Lower lobe of right lung (tissue), 2 donors: ENCODE measurements at places on chromosomes 11 and 22.

- no peak overlapping the region for H3K4me3 ChIP-seq
- peaks cover 5% of the 10 kb centered on the region for H3K4me1 ChIP-seq
- H3K36me3 ChIP-seq, result no peaks in the 10 kb centered on the region
- no peak overlapping the region for H3K27ac ChIP-seq
These were observed 231.5 kb downstream of the MIAT start for GRCh38 chr22:26888887-26889286.

DNA sequence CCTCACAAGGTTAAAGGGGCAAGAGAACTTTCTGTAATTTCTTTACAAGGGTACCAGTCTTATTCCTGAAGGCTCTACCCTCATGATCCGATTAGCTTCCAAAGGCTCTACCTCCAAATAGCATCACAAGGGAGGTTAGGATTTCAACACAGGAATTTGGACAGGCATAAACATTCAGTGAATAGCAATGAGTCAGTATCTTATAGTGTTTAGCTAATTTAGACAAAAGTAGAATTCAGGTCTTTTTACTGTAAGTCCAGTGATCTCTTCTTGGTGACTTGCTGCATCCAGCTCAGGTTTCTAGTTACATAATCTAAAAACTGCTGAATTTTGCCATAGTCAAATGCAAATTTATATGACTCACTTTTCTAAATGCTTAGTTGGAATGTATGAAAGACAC, 1995.6 kb upstream of the RAG2 start:
- H3K4me1 ChIP-seq, result no peaks in the 10 kb centered on the region
- no peaks in the 10 kb centered on the region for H3K27me3 ChIP-seq
- H3K4me3 ChIP-seq, result no peak overlapping the region

- no peak for DNase-seq
- H3K36me3 ChIP-seq, result no peaks in the 10 kb centered on the region
- H3K4me1 ChIP-seq, result no peaks in the 10 kb centered on the region
- peaks cover 5% of the 10 kb centered on the region for H3K27me3 ChIP-seq
- H3K4me3 ChIP-seq, result no peak overlapping the region
- no peak overlapping the region for H3K27ac ChIP-seq
These were observed 348.6 kb downstream of the MN1 start for GRCh38 chr22:27452922-27453321.

DNA sequence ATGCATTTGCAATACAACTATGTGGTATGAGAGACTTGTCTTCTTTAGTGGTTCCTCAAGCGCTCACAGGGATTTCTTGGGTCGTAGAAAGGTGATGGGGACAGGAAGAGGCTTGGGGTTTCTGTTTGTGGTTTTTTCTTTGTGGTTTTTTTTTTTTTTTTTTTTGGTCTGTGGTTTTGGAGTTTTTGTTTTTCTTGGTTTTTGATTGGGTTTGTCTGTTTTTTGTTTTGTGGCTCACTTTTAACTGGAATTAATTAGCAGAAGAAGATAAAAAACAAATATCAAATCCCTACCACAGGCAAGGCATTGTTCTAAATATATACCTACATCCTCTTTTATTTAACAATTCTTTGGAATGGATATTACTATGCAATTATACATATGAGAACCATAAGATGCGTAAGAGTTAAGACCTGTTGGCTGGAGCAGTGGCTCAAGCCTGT, 5.5 kb downstream of the TTC28 start:
- no peak for DNase-seq
- peaks cover 16% of the 10 kb centered on the region for H3K4me1 ChIP-seq
- H3K27me3 ChIP-seq, result no peaks in the 10 kb centered on the region
- no peaks in the 10 kb centered on the region for H3K36me3 ChIP-seq
- H3K27ac ChIP-seq, result no peak overlapping the region
- no peak overlapping the region for H3K4me3 ChIP-seq

GRCh38 chr11:13348305-13348704, 70.7 kb downstream of the BMAL1 start:
- H3K4me3 ChIP-seq, result no peak overlapping the region
- peaks cover 8% of the 10 kb centered on the region for H3K4me1 ChIP-seq
- no peaks in the 10 kb centered on the region for H3K27me3 ChIP-seq
- no peak for DNase-seq

DNA sequence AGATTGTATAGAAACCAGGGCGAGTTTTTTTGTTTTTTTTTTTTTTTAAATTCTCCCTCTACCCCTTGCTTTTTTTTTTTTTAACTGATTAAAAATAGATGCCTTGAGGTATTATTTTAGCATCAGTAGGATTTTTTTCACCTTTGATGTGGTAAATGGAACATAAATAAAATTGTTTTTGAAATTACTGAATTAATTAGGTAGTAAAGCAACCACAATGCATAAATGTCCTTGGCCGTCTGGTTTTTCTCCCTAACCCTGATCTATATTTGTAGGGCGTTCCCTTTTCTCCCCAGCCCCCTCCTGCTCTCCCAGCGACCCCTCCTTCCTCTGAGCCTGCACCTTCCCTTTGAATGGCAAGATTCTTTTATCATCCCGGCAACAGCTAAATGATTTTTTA, 107.8 kb downstream of the ZBTB16 start:
- peak overlapping the region; percentile 82 for H3K27ac ChIP-seq
- no peaks in the 10 kb centered on the region for H3K36me3 ChIP-seq
- H3K27me3 ChIP-seq, result no peaks in the 10 kb centered on the region
- no peak for DNase-seq
- H3K4me3 ChIP-seq, result no peak overlapping the region

- no peaks in the 10 kb centered on the region for H3K27me3 ChIP-seq
- H3K4me3 ChIP-seq, result no peak overlapping the region
- no peak for DNase-seq
- no peaks in the 10 kb centered on the region for H3K36me3 ChIP-seq
These were observed 14.8 kb downstream of the OR51E2 start for GRCh38 chr11:4682623-4683419.

- no peak overlapping the region for H3K4me3 ChIP-seq
- no peaks in the 10 kb centered on the region for H3K36me3 ChIP-seq
- no peaks in the 10 kb centered on the region for H3K27me3 ChIP-seq
- H3K27ac ChIP-seq, result no peak overlapping the region
These were observed 60.1 kb downstream of the CTSC start for GRCh38 chr11:88277349-88277915.

DNA sequence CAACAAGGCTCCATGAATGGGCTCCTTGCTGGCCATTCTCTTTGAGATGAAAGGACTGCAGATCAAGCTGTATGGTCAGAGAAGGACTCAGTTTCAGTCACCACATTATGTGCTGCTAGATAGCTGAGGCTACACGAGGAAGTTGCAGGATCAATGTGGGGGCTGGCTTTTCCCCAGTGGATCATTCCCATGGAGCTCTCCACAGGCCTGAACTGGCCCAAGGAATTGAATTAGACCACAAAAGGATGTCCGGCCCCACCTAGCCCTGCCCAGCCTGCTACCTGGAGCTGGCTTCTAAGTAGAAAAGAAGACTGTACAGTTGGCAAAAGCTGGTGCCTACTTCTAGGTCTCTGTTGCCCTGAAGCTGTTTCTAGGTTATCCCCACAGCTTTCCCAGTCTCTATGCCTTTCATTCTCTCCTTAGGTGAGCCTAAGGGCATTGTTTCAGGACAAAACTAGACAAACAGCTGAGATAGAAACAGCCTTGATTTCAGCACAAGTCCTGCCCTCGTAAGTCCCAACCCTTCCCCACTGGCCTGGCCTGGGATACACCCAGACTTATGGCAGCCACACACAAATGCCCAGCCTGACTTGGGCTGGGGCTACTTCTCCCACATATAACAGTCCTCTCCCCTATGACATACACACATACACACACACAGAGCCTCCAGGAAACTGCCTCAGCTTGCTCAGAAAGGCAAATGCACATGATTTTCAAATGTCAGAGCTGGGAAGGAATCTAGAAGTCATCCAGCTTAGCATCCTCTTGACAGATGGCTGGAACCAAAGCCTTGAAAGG, 129.1 kb upstream of the NCAM1 start:
- H3K4me3 ChIP-seq, result no peak overlapping the region
- H3K4me1 ChIP-seq, result no peaks in the 10 kb centered on the region
- peaks cover 3% of the 10 kb centered on the region for H3K27me3 ChIP-seq

DNA sequence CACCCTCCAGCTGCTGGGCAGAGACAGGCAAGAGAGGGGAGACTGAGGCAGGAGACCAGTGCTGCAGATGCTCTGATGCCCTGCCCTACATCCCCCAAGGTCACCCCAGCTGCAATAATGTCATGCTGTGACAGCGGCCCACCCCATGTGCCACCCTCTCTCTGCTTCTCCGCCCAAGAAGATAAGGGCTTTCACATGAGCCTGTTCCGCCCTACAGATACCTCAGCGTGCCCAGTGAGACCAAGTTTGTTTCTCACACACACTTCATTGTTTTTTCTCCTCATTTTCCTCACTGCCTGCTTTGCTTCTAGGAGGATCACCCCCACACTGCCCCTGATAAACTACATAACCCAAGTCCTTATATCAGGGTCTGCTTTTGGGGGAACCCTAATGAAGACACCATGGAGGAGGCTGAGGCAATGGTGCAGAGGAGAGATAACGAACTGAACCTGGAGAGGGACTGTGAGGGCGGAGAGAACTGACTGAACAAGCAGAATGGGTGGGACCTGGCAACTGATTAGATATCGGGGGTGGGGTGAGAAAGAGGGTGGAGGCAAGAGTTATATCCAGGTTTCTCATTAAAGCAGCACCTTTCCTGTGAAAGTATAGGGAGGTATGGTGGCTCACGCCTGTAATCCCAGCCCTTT, 37.5 kb upstream of the TSKU start:
- H3K27ac ChIP-seq, result no peak overlapping the region
- no peak for DNase-seq
- H3K4me1 ChIP-seq, result peaks cover 16% of the 10 kb centered on the region
- H3K36me3 ChIP-seq, result no peaks in the 10 kb centered on the region

DNA sequence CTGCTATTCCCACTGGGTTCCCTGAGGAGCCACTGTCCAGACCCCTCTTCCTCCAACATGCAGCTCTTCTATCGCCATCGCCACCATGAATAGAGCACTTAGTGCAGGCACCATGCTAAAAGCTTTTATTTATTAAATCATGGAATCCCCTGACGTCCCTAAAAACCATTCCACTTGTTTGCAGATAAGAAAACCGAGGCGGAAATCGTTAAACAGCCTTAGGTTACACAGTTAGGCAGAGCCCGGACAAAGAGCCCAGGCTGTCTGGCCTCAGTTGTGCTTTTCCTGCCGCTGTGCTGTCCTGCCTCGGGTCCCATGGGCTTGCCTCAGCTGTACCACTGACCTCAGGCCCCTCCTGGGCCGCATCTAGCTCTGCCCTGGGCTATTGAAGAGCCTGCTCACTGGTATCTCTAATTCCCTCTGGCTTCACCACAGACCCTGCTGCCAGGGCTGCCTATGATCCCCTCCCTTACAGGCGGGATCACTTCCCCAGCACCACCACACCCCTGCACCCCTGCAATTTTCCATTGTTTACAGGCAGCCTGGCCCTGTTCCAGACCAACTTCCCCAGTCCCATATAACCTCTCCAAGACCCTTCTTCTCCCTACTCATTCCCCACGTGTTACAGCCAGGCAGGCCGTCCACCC, 13.0 kb upstream of the TUB start:
- no peaks in the 10 kb centered on the region for H3K4me1 ChIP-seq
- peak overlapping the region; percentile 15 for H3K27ac ChIP-seq
- no peaks in the 10 kb centered on the region for H3K36me3 ChIP-seq
- DNase-seq, result no peak

- no peaks in the 10 kb centered on the region for H3K4me1 ChIP-seq
- H3K27me3 ChIP-seq, result no peaks in the 10 kb centered on the region
- H3K4me3 ChIP-seq, result no peak overlapping the region
- H3K36me3 ChIP-seq, result no peaks in the 10 kb centered on the region
These were observed 253.2 kb downstream of the LARGE1 start for GRCh38 chr22:33666961-33667619.

- no peak overlapping the region for H3K4me3 ChIP-seq
- no peaks in the 10 kb centered on the region for H3K27me3 ChIP-seq
- no peak overlapping the region for H3K27ac ChIP-seq
- no peak for DNase-seq
- peaks cover 41% of the 10 kb centered on the region for H3K36me3 ChIP-seq
- no peaks in the 10 kb centered on the region for H3K4me1 ChIP-seq
These were observed 9.6 kb downstream of the SMTNL1 start for GRCh38 chr11:57546869-57547475.

DNA sequence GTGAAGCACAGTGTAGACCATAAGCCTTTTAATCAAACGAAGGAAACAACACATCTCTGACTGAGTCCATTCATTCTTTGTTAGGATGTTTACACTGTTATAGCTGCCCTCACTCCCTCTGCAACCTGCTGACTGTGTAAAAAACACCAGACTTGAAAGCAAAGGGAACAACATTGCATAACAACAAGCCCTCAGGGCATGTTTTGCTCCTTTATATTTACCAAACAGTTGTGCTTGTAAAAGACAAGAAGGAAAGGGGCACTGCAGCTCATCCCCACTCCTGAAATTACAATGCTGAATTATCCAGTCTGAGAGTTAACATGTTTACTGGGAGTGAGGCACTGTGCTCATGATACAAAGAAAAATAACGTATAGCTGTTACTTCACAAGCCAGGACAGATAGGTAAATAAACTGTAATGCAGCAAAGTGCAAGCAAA, 46.4 kb downstream of the RAB30 start:
- H3K27ac ChIP-seq, result no peak overlapping the region
- no peak for DNase-seq
- no peak overlapping the region for H3K4me3 ChIP-seq

GRCh38 chr11:76206327-76207081, at the start of gene WNT11:
WNT11 (minus strand) TSS chr11:76206502; CDS start chr11:76206407, 95 bp downstream.
- DNase-seq, result peak; percentile 68
- peak within 1 kb of the TSS; percentile 72 for H3K4me3 ChIP-seq
- peak within 1 kb of the TSS; percentile 24 for H3K27ac ChIP-seq
- peaks cover 52% of the 10 kb centered on the region for H3K4me1 ChIP-seq
- peaks cover 61% of the 10 kb centered on the region for H3K27me3 ChIP-seq

DNA sequence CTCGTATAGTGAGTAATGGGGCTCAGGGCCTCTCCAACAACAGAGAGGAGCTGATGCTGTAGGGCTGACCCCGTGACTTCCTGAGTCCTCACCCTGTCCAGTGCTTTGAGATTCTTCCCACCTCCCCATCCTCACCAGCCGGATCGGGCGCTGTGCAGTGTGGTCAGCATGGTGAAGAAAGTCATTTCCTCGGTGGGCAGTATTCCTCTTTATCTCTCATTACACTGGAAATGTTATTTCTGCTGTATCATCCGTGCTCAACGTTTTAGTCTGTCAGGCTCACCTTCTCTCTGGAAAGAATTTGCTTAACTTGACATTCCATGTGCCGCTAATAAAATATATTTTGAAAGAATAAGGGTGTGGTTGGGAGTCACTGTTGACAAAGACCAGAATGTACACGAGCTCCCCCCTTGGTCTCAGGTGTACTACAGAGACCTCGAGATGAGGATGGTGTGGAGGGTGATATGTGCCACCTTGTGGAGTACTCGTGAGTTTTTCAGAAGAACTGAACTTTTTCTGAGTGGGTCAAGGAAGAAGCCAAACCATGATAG, 25.7 kb upstream of the SCGB1A1 start:
- no peak overlapping the region for H3K4me3 ChIP-seq
- H3K27me3 ChIP-seq, result no peaks in the 10 kb centered on the region
- peaks cover 15% of the 10 kb centered on the region for H3K4me1 ChIP-seq
- H3K27ac ChIP-seq, result no peak overlapping the region
